ENCODE measurements at places on chromosomes 12 and 14.

DNA sequence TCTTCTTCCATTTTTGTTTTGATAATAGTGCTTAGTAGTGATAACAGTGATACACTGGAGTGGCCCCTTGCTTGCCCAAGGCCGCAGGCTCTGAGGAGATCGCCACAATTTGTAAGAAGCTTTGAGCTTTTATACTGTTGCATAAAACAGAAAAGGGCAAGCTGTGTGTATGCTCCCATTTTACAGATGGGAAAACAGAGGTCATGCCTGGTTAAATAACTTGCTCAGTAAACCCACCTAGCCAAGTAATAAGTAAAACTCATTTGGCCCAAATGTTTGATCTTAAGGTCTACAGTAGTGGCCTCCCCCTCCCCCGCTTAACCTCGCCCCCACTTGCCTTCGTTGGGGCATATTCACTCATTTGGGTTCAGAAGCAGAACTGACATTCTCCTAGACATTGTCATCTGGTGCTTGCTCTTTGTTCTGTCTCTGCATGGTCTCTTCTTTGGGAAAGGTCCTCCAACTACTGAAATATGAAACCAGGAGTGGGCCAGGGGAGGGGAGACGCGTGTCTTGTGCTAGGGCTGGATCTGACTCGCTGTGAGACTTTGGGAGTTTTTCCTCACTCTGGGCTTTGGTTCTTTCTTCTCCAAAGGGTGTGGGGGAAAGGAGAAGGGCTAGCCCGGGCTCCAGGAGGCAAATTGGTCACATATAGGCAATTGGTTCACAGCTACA is 88.1 kb downstream of the PAPOLA start:
- DNase-seq, result no peak

DNA sequence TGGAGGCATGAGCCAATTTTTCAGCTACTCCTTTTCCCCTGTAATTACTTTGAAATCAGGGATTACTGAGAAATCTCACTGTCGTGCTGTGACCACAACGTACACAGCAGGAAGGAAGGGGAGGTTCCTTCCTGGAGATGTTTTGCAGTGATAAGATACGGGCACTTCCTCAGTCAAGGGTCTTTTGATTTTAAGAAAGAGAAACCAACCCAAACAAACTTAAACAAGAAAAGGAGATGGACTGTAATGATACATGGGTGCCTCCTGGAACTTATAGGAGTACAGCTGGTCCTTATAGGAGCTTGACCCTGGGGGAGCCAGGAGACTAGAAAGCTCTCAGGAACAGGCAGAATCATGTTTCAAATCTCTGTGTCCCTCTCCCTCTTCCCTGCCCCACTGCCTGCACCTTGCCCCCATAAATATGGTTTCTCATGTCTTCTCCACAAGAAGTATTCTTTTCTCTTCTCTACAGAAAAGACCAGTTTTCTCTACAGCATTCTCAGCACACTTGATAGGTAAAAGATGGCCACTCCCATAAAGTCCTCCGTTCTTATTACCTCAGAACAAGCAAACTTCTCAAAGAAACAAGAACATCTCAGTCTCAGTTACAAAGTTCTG is 281.1 kb upstream of the AMIGO2 start:
- DNase-seq, result peak; percentile 17

GRCh38 chr12:58095002-58095401 is 153.6 kb downstream of the ATP23 start:
- DNase-seq, result no peak

DNA sequence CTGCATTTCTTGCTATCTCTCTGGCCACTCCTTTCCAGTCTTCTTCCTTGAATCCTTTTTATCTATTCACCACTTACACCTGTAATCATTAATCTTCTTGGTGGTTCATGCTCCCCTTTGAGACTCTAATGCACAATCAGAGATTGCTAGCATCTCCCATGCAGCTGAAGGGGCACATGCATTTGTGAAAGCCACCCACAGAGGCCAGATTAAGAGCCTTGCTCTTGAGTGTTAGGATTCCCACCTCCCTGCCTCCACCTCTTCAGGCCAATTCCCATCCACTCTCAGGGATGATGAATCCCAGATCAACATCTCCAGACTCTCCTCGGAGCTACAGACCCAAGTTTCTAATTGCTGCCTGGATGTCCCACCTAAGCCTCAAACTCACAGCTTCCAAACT is 19.4 kb upstream of the KRT18 start:
- no peak for DNase-seq

DNA sequence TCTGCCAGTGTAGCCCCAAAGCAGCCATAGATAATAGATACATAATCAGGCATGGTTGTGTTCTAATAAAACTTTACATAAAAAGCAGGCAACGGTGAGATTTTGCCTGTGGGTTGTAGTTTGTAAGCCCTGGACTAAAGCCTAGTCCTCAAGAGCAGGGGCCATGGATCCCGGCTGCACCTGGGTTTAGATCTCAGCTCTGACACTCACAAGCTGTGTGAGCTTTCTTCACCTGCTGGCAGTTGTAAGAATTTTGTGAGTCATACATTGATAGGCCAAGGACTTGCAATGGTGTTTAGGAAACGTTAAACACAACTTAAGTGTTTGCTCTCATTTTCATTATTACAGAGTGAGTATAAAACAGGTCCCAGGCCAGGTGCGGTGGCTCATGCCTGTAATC is 395.8 kb upstream of the TBX3 start:
- DNase-seq, result no peak

DNA sequence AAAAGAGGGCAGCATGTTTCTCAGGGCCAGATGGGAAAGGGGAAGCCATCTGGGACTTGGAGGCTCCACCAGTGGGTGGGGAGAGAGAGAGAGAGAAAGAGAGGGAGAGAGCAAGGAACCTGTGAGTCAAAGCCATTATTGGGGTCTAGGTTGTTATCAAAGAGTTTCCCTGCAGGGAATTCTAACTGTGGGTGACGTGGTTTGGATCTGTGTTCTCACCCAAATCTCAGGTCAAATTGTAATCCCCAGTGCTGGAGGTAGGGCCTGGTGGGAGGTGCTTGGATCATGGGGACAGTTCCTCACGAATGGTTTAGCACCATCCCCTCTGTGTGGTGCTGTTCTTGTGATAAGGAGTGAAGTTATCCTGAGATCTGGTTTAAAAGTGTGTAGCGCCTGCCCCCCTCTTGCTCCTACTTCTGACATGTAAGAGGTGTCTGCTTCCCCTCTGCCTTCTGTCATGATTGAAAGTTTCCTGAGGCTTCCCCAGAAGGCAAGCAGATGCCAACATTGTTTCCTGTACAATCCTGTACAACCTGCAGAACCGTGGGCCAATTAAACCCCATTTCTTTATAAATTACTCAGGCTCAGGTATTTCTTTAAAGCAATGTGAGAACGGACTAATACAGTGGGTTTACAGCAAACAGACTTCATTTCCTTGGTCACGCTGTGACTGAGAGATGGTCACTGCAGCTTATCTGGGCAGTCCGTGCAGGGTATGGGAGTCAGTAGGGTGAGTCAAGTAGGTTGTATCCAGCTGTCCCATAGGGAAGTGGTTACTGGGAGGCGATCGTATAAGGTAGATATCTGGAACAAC is 52.4 kb downstream of the CCDC91 start:
- DNase-seq, result no peak

GRCh38 chr14:22433069-22433468 is 156.0 kb downstream of the DAD1 start:
- DNase-seq, result no peak

DNA sequence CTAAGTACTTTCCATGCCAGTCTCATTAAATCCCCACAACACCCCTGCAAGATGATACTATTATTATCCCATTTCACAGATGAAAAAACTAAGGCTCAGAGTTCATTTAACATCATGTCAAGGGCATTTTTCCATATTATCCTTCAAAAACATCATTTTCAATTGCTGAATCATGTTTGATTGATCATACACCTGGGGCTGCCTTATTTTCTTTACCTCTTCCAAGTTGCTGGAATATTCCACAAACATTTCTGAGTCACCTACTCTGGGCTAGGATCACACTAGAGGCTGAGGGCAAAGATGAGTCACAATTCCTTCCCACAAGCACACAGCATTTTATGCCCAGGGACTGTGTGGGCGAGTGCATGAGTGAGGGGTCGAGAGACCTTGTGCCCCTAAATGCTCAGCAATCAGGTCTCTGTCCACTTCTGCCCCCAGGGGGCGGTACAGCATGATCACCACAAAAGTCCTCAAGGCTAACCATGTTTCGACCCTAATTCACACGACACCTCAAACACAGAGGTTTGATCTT is 14.1 kb upstream of the TMEM119 start:
- DNase-seq, result peak; percentile 54

- DNase-seq, result no peak
These were observed 233.6 kb downstream of the BCL11B start for GRCh38 chr14:99038431-99038820.

DNA sequence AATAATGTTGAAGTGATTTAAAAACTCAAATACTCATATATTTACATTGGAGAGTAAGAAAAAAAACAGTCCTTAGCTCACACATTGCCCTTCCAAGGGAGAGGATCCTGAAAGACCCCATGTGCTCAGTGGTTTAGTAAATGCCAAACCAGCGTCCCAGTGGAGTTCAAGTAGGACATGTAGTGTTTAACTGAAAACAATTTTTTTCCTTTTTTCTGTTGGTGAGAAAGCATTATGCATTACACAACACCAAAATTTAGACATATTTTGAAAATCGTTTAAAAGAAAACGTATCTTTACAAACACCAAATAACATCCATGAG is 33.6 kb downstream of the UBR7 start:
- DNase-seq, result no peak

- DNase-seq, result no peak
These were observed 58.0 kb upstream of the AVPR1A start for GRCh38 chr12:63208956-63209355.

DNA sequence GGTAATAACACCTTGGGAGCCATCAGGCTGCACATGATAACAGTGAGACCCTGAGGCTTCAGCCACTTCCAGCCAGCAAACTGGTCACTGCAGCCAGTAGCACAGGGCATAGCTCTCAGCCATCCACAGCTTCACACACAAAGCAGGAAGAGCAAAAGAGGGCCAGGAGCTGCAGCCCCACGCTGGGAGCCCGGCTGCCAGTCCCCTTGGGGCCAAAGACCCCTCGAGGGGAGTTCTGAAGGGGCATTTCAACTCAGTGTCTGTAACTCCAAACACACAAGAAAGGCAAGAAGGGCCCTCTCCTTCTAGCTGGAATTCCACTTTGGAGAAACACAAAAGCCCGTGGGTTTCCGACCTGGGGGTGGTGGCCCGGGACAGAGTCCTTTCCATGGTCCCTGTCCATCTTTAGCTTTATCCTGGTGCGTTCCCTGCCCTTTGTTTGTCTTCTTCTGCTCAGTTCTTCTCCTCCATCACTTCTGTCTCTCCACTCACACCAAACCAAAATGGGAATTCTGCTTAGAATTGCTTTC is 151.8 kb upstream of the FKBP4 start:
- no peak for DNase-seq

DNA sequence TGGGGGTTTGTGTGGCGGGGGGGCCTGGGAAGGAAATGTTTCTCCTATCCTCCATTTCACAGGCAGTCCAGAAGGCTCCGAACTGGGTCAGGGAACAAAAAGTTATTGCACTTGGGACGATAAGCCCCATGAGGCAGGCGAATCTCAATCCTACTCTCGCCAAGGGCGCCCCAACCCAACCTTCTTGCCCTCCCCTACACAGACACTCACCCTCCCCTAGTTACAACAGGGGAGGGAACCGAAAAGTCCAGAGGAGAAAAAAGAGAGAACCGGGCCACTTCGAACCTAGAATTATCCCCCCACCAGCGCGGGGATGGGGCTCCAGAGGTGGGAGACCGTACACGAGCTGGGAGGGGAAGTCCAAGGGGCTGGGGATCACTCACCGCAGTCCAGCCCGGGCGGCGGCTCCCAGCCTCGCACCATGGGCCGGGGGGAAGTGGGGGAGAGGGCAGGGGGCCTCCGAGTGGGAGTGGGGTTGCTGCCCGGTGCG is 357 bp downstream of the HOMEZ start:
- no peak for DNase-seq

DNA sequence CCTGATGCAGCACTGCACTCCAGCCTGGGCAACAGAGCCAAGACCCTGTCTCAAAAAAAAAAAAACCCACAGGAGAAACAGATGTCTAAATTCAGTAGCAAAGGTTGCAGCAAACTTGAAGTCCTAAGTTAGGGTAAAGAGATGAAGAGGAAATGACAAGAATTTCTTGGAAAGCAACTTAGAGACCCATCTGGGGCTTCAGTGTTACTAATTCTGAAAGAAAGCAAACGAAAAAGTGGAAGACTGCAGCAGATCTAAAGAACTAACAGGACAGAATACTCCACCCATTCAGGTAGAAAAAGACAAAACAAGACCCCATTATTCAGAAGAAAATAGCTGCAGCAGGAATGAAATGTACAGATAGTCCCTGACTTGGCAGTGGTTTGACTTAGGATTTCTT is 31.9 kb downstream of the RESF1 start:
- no peak for DNase-seq

DNA sequence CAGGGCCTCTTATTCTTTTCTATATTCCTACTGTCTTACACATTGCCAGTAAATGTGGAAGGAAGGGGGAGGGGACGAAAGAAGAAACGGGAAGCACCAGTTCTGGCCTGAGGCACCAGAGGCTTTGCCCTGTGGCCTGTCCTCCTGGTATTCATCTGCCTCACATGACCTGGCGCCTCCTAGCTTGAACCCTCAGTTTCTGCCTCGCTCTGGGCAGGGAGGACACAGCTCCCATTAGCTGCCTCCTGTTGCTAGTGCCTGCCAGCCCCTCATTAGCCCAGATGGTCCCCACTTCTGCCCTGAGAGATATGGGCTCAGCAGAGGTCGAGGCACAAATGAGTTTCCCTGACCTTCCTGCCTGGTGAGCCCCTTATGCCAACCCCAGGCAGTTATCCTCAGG is 3.0 kb upstream of the PLEKHG6 start:
- DNase-seq, result no peak

- no peak for DNase-seq
These were observed 161.2 kb downstream of the DAD1 start for GRCh38 chr14:22427771-22428231.

DNA sequence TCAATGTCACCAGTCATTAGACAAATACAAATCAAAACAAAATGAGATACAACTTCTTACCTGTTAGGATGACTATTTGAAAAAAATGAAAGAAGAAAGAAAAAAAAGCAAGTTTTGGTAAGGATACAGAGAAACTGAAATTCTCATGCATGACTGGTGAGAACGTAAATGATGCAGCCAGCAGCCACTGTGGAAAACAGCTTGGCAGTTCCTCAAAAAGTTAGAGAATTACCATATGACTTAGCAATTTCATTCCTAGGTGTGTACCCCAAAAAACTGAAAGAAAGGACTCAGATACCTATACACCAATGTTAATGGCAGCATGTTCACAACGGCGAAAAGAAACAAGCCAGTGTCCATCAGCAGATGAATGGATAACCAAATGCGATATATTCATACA is 26.6 kb downstream of the NINJ2 start:
- no peak for DNase-seq

GRCh38 chr12:54590978-54591591 is 2.6 kb upstream of the PPP1R1A start:
- DNase-seq, result no peak

GRCh38 chr12:64160711-64161060 is 61.4 kb downstream of the KICS2 start:
- DNase-seq, result no peak

Measured in activated T-cell treated with anti-CD3 and anti-CD28 coated beads for 1 hour (primary cell).